Stimulated activated CD4-positive, alpha-beta T cell treated with anti-CD3 and anti-CD28 coated beads, Interleukin-4, amount 100 ng/mL, for 4 hours (primary cell): ENCODE measurements at places on chromosomes 4 and X.

DNA sequence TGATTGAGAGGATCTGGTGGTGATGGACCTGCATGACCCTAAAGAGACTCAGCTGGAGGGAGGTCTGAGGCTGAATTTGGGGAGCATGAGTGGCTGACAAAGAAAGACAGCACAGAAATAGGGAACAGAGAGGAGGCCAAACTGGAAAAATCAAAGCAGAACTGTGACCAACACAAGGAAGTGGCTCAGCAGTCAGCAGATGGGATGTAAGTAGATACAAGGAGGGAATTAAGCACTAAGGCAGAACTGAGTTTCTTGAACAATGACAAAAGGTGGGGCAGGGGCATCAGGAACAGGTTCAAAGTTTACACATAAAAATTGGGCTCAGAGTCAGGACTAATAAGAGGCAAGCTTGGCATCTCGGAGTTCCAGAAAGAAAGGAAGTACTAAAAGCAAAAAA is 144.3 kb upstream of the KLF3 start:
- DNase-seq, result no peak

GRCh38 chr4:26937139-26937538 is 76.5 kb downstream of the STIM2 start:
- DNase-seq, result no peak

DNA sequence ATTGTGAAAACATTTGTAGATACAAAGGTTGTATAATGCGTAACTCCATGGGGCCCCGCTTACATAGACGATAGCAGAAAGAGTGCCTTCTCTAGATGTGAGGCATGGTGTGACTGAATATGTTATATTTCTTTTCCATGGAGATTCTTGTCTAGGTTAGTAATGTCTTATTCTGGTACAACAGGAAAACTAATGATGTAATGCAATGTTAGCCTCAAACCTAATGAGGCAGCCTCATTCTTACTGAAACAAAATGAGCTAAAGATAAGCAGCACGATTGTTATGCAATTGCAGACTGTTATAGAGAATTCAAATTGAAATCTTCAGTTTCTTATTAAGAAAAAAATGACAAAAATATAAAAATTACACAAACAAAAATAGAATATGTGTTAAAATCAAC is 171.1 kb upstream of the ANKRD50 start:
- no peak for DNase-seq

GRCh38 chr4:147801820-147802219 is 69.9 kb downstream of the ARHGAP10 start:
- DNase-seq, result no peak

DNA sequence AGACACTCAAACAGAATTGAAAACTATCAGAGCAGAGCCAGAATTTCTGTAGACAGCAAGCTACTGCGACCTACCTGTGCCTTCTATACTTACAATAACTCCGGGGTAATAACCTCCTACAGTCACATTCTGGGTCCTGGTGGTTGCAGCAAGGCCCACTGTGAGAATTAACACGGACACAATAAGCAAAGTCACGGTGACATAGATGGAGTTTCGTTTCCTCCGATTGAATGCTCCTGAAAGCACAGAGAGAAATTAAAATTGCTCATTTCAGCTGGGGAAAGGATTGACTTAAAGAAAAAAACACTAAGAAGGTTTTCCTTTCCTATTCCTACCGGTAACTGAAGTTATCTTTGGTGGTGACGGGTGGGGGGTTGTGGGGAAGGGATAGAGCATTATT is 7.0 kb downstream of the TMEM255A start:
- no peak for DNase-seq

DNA sequence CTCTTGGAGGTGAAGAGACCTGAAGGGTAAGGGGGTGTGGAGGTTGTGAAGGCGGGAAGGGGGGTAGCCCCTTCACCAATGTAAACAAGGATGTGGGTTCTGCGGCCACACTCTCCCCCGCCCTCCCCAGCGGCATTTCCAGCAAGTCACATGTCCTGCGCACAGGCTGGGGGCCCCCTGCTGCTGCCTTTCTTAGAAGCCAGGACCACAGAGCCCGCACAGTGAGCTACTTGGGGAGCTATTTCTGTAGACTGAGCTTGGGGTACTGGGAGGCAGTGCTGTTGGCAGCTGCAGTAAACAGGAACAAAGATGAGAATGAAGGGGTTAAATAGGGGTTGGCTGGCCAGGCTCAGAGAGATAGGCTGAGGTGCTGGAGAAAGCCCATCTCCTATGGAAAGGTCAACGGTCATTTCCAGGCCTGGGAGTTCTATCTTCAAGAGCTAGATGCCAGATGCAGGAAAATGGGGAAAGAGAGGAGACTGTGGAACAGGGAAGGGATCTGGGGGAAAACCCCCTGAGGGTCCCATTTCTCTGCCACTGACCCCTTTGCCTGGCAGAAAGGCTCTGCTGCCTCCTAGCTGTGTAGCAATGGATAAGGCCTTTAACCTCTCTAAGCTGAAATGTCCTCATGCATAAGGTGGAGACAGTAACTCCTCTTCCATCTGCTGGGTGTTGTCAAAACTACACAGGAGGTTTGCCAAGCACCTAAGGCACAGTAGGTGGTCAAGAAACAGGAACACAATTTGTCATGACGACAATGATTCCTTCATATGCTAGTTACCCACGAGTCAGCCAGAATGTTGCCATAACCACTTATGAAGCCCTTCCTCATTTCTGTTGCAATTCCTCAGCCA is 18.5 kb upstream of the PIM2 start:
- DNase-seq, result peak; percentile 85

DNA sequence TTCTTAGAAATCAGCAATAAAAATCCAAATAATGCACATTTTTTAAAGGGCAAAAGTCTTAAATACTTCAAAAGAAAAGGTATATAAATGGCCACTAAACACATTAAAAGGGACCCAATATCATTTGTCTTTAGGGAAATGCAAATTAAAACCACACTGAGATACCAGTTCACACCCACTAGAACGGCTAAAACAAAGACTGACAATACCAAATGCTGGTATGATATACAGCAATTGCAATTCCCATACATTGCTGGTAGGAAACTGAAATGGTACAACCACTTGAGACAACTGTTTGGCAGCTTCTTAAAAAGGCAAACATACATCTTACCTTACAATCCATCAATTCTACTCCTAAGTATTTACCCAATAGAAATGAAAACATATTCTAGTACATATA is 33.7 kb downstream of the CAMK2D start:
- DNase-seq, result no peak

GRCh38 chr4:55173580-55173979 is 48.2 kb upstream of the KDR start:
- no peak for DNase-seq

DNA sequence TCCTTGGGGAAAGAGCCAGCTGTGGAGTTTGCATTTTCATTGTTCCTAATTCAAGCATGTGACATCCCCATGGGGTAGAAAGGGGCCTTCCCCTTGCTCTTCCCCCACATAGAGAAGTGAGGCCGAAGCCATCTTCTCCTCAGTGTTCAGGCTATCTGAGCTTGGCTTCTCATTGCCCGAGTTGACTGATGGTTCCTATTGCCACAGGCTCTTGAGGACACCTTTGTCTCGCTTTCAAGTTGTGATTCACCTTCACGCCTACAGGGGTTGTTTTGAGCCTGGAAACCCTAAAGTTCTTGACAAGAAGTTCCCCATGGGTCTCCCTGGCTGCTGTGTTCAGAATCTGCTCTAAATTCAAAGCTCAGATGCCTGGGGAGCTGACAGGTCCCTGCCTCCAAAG is 25.0 kb downstream of the CCNQ start:
- no peak for DNase-seq

DNA sequence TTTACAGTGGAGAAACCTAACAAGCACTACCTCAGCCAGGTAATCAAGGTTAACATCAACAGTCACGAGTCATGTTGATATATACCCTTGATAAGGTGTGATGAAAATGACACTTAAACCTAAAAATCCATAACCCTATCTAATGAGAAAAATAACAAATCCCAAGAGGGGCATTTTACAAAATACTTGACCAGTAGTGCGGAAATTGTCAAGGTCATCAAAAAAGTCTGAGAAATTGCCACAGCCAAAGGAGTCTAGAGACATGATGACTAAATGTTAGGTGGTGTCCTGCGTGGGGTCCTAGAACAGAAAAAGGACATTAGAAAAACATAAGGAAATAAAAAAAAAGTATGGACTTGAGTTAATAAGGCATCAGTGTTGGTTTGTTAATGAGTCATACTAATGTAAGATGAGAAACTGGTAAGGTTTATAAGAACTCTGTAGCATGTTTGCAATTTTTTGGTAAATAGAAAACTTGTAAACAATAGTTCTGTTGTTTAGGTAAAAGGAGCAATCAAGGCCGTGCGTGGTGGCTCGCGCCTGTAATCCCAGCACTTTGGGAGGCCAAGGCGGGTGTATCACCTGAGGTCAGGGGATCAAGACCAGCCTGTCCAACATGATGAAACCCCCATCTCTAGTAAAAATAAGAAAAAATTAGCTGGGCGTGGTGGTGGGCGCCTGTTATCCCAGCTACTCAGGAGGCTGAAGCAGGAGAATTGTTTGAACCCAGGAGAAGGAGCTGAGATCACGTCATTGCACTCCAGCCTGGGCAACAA is 2.9 kb downstream of the RPL36A start:
- no peak for DNase-seq

- no peak for DNase-seq
These were observed 17.5 kb downstream of the ZNF330 start for GRCh38 chr4:141238186-141238585.

DNA sequence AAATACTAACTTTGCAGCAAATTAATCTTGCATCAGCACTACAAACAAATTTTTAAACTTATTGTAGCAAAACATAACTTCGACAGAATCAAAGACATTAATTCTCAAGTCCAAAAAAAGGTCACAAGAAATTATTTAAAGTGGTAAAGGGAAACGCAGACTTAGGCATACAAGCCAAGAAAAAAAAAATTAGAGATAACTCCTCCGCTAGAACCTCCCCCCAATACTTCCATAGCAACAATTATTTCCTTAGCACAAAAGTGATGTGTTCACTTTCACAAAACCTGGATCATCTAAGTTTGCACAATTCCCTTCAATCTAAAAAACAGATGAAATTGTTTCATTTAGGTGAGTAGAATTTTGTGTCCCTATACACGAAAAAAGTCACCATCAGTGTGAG is 1.1 kb downstream of the LRBA start:
- DNase-seq, result no peak

DNA sequence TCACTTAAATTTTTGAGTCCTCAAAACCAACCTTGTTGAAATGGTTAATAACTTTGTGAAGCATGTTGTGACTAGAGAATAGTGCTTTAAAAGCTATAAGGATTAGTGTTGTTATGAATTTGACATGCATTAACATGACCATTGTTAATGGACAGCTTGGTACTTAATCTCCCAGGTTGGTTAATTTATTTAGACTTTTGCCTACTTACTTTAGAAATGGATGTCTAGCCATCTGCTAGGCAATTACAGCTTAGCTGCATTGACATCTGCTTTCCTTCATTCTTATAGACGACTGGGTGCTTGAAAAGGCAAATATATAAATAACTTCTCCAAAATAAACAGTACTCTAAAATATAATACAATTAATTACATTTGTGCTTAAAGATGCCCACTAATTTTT is 368.0 kb downstream of the CCSER1 start:
- DNase-seq, result no peak

GRCh38 chr4:71882113-71882841 is 98.4 kb upstream of the GC start:
- DNase-seq, result no peak

GRCh38 chr4:57051095-57051494 is 59.1 kb downstream of the IGFBP7 start:
- DNase-seq, result no peak

GRCh38 chrX:141314441-141314840 is 72.1 kb upstream of the SPANXC start:
- no peak for DNase-seq

DNA sequence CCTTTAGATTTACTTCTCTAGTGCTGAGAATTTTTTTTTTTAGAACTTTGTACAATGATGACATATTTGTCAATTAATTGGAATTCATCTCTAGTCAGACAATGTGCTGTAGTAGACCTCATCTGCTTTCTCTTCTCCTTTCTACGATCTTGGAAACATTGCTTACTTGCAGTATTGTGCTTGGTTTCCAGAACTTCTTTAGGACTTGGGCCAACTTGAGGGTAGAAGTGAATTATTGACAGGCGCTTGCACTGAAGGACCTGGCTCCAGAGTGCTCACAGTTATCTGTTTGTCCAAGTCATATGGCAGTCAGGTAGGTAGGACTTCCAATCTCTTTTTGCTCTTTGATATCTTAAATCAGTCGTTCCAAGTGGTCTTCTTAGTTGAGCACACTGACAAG is 39.6 kb downstream of the FNIP2 start:
- DNase-seq, result no peak

- no peak for DNase-seq
These were observed 279.6 kb upstream of the CLNK start for GRCh38 chr4:10963958-10964703.

GRCh38 chrX:12770440-12770839 is 20.8 kb upstream of the PRPS2 start:
- no peak for DNase-seq

GRCh38 chrX:132737743-132738142 is 220.7 kb downstream of the HS6ST2 start:
- peak; percentile 15 for DNase-seq

- DNase-seq, result no peak
These were observed 75.3 kb downstream of the BCOR start for GRCh38 chrX:40022421-40022820.

DNA sequence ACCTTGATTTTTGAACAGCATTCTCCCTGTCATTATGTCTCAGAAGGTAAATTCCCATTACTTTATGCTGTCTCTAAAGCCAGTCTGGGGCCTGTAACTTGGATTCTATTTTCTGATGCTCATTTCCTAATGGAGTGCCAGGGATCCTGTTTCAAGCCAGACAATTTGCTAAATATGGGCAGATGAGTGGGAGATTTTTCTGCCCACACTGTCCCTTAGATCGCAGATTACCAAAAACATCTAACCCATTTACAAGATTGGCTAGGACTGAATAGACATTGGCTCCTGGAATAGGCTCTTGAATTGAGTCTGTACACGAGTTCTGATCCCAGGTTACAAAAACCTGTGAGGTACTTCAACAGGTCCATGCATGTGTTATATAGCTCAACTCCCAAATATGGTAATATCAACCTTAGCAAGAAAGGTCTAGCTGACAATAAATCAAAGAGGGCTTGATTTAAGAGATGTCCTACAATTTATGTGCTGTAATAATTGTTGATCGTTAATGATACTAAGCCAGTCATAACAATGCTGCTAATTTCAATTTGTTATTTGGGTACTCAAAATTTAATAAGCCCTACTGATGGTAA is 5.7 kb downstream of the GPC3 start:
- no peak for DNase-seq

DNA sequence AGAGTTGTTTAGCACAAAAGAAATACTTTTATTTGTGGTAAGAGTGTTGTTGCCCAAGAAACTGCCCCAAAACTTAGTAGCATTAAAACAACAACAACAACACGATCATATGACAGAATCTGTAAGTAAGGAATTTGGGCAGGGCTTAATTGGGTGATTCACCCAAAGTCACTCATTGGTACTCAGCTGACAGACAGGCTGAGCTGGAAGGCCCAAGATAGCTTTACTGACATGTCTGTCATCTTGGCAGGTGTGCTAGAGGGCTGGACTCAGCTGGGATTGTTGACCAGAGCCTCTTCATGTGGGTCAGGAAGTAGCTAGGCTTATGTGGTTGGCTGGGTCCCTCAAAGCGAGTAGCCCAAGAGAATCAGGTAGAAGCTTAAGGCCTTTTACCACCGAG is 52.3 kb downstream of the KIAA0232 start:
- no peak for DNase-seq

- DNase-seq, result no peak
These were observed 236.9 kb downstream of the CAMK2D start for GRCh38 chr4:113524505-113525186.
